Activated CD4-positive, alpha-beta memory T cell treated with anti-CD3 and anti-CD28 coated beads for 36 hours (primary cell): ENCODE measurements at places on chromosomes 2 and 18. TPM values are rescaled to one million over a fixed set of nuclear protein-coding genes. Genes with fewer than 3 reads are reported as not detected.

- DNase-seq = peak; percentile 77
These were observed at the start of gene GAD1 for GRCh38 chr2:170816504-170817092. Gene GAD1, plus strand, starts transcription at chr2:170816887. Its CDS starts 1,705 bp downstream, at chr2:170818592.

DNA sequence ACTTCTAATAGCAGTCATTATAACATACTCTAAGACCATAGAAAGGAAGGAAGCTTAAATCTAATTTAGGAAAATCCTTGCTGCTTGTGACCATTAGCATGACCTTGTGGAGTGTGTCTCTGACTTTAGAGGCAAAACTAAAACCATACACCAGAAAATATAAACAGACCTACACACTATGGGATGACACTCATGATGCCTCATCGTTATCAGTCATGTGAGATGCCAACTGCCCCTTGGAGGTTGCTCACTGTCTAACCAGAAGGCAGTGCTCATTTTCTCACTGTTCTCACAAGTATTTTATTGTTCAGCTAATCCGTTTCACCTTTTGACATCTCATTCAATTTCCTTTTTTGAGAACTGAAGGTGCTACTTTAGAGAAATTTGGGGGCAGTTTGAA, 376.9 kb downstream of the RND3 start:
- no peak for DNase-seq

DNA sequence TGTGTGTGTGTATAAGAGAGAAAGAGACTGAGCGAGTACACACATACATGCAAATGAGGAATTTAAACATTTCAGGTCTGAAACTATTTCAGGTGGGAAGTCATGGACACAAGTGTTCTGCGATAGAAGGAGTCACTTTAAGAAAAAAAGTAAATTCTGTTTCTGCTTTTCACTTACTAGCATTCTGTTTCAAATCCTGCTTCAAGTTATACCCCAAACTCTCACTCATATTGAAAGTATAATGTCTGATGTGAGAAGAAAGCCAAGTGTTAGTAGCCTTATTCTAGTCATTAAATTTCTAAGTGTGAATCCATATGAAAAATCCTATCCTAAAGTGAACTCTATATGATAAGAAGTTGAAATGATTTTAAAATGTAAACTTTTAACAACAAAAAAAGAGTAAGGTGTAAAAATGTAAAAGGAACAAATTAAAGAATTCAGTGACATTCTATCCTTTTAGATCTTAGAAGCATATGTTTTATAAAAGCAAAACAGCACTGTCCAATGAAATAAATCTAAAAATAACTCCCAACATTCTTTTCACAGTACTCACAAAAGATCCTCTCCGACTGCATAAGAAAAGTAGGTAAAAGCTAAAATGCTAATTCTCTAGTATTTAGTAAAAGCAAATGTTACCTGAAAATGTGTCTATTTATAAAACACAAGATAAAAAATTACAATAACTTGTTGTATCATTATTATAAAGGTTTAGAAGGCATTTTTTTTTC, 570.6 kb downstream of the ZEB2 start:
- no peak for DNase-seq

DNA sequence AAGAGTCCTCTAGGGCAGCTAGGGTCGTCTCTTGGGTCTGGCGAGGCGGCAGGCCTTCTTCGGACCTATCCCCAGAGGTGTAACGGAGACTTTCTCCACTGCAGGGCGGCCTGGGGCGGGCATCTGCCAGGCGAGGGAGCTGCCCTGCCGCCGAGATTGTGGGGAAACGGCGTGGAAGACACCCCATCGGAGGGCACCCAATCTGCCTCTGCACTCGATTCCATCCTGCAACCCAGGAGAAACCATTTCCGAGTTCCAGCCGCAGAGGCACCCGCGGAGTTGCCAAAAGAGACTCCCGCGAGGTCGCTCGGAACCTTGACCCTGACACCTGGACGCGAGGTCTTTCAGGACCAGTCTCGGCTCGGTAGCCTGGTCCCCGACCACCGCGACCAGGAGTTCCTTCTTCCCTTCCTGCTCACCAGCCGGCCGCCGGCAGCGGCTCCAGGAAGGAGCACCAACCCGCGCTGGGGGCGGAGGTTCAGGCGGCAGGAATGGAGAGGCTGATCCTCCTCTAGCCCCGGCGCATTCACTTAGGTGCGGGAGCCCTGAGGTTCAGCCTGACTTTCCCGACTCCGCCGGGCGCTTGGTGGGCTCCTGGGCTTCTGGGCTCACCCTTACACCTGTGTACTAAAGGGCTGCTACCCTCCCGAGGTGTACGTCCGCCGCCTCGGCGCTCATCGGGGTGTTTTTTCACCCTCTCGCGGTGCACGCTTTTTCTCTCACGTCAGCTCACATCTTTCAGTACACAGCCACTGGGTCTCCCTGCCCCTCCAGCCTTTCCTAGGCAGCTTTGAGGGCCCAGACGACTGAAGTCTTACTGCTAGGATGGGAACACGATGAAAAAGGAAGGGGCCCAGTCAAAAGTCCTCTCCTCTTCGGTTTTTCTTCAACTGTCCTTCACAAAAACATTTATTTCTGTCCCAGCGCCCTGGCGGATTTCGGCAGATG, 8.1 kb downstream of the SIX2 start:
- no peak for DNase-seq

- no peak for DNase-seq
These were observed 285.3 kb upstream of the CCDC68 start for GRCh38 chr18:55244546-55244945.

DNA sequence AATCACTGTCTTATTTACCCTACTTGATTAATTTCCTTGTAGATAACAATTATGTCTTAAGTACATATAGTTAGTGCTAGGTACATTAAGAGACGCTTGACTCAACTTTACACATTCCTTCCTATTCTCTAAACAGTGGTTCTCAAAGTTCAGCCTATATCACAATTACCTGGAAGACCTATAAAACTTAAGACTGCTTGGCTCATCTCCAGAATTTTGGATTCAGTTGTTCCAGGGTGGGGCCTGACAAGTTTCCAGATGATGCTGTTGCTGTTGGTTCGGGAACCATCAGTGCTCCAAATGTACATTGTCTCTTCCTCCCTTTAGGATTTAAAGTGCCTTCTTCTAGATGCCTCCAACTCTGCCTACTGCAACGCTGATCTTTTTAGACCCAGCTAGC, 4.0 kb downstream of the PPP3R1 start:
- no peak for DNase-seq

DNA sequence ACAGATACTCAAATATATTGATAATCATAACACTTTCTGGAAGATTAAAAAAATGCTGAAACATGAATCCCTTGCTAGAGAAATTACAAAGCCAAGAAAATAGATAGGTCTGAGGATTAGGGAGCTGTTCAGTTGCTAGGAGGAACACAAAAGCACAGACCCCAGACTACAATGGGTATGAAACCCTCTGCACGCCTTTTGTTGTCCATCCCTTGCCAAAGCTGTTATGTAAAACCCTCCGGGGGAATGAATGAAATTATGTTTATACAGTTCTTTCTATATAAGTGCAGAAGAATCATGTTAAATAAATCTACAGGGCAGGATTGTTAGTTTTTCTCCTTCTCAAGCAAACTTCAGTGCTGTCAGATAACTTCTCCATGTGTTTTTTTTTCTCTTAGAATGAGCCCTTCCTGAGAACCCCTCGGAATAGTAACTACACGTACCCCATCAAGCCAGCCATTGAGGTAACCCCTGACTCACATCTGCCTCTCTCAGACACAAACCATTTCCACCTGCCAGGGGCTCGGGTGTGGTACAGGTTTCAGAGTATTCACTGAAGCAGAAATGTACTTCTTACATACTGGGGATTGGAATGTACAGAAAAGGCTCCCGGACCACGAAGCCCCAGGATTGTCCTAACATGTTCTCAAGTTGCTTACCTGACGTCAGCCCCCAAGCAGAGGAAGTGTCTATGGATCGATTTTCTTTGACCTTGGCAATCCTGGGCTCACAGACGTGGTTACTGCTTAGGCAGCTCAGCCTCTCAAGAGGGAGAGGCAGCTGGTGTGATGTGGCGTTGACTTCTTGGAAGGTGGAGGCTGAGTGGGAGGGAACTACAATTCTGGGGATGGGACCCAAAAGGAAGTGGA, 118.0 kb downstream of the PLB1 start:
- peak; percentile 74 for DNase-seq

Gene SLC39A6
- 24.3 TPM for total RNA-seq

Gene COLEC11
- not detected for total RNA-seq

Gene BMPR2
- 8.7 TPM for total RNA-seq

Gene SERPINB10
- total RNA-seq = not detected

Gene MLPH
- not detected for total RNA-seq

Gene RGPD3
- total RNA-seq = 0.31 TPM

Gene RTP5
- 0.10 TPM for total RNA-seq
